Stimulated activated CD8-positive, alpha-beta memory T cell treated with anti-CD3 and anti-CD28 coated beads, Interleukin-7, amount 100 ng/mL, for 1 hour (primary cell): ENCODE measurements at places on chromosomes 5 and 9.

DNA sequence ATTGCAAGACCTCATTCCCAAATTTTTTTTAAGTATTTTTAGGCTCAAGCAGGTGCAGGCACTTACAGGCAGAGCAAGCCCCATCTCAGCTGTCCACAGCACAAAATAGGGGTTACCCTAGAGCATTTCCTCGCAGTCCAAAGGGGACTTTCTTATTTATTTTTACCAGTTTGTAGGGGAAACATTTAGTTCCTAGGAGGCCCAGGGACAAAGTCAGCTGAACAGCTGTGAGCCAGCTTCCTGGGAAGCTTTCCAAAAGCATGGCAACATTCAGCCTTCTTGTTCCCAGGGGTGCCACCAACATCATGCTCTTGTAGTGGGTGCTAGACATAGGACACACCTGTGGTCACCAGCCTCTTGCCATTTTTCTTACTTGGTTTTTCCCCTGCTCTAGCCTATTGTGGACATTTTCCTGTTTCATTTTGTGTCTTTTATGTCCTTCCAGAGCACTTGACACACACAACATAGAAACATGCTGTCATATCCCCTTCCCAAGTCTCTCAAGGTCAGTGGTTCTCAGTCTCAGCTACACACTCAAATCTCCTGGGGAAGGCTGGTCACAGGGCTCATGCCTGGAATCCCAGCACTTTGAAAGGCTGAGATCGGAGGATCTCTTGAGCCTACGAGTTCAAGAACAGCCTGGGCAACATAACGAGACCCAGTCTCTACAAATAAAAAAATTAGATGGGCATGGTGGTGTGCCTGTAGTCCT lies 38.2 kb downstream of the HAVCR1 start:
- DNase-seq, result no peak

DNA sequence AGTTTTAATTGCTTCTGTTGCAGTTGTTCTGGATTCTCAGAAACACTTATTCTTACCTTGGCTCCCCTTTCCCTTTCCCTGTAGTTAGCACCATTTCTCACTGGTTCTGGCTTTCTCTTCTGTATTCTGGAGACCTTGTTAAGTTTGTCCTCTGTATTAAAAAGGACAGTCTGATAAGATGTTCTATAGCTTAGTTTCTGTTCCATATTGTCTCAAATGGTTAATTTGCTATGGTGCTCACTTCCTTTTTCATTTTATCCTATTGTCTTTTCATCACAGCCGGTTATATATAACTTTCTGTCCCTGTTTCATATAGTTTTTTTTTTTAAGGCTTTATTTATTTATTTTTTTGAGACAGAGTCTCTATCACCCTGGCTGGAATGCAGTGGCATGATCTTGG lies 41.4 kb upstream of the KIAA1958 start:
- DNase-seq, result no peak

- peak; percentile 79 for DNase-seq
These were observed at the start of gene UIMC1 for GRCh38 chr5:177006265-177006972. TSS of gene UIMC1 (minus strand) at chr5:177006779. CDS start at chr5:176982615, 24,164 bp downstream.

DNA sequence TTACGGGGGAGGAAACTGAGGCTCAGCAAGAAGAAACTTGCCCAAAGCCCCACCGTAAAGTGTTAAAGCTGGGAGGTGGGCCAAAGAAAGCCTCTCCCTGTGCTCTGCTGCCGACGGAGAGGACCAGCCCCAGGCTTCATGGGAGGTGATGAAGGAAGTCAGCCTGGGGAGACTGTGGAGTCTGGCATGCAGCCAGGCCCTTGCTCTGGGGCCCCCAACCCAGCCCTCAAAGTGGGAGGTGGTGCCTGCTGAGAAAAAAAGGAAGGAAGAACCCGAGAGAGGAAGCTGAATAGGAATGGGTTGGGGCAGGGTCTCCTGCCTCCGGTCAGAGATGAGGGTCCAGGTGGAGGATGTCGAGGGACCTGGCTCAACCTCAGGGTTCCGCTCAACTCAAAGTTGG lies 3.8 kb downstream of the RNF44 start:
- DNase-seq, result no peak

DNA sequence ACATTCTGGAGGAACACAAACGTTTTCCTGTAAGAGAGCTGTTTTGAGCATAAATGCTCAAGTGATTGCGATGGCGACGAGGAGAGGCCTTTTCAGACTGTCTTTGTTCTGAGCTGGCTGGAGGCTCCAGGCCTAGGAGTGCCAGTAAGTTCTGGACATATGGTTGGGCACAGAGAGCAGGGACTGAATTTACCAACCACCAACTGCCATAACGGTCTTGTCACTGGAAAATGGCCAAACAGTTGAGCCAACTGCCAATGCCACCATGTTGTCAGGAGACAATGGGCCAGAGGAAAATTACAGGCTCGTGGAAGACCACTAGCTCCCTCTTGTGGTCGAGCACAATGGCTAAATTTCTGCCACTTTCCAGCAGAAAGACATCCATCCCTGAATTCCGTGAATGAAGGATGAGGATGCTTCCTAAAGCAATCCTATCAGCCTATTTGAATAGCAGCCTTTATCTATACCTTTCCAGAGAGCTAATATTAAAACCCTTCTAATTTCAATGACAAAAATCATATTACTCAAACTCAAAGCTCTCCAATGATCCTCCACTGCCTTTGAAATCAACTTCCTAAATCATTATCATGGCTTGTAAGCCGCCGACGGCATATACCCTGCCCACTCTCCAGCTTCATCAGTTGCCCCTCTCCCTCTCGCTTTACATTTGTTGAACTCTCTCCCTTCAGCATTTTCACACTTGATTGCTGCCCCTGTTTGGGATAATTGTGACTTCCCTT lies 66.9 kb upstream of the GLIS3 start:
- no peak for DNase-seq

DNA sequence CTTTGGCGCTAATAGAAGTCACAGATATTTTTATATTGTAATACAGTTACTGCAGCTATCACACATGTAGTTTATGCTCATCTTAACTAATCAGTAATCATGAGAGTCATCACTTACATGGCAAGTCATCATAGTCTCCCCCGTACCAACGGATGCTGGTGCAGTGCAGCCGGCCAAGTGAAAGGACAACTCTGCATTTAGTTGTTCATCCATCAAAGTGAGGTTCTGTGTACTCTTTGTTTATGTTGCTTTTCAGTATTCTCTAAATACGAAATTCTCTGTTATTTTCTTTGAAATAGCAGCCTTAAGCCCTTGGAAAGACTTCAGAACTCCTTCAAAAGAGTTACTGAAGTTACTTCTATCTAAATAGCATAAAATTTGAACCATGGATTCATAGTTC lies 216.7 kb downstream of the CCDC171 start:
- DNase-seq, result no peak

- no peak for DNase-seq
These were observed 45.1 kb upstream of the PUM3 start for GRCh38 chr9:2889023-2889422.

GRCh38 chr9:1231998-1232919 lies 182.1 kb downstream of the DMRT2 start:
- no peak for DNase-seq

DNA sequence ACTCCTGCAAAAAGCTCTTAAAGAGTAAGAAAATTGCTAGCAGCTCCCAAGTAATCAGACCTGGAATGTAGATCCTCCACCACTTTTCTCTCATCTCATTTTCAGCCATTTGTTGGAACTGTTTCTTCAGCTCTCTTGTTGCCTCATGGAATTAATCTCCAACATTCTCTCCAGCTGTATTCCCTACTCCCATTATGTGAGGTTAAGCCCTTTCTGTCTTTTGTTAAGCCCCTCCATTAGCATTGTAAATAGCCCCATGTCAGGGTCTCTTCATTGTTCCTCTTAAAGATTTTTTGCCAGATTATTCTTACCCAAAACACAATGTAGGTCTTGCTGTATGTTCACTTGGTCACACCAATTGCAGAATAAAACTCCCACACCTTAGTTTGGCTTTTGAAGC lies 119.8 kb downstream of the PLPPR1 start:
- DNase-seq, result no peak

DNA sequence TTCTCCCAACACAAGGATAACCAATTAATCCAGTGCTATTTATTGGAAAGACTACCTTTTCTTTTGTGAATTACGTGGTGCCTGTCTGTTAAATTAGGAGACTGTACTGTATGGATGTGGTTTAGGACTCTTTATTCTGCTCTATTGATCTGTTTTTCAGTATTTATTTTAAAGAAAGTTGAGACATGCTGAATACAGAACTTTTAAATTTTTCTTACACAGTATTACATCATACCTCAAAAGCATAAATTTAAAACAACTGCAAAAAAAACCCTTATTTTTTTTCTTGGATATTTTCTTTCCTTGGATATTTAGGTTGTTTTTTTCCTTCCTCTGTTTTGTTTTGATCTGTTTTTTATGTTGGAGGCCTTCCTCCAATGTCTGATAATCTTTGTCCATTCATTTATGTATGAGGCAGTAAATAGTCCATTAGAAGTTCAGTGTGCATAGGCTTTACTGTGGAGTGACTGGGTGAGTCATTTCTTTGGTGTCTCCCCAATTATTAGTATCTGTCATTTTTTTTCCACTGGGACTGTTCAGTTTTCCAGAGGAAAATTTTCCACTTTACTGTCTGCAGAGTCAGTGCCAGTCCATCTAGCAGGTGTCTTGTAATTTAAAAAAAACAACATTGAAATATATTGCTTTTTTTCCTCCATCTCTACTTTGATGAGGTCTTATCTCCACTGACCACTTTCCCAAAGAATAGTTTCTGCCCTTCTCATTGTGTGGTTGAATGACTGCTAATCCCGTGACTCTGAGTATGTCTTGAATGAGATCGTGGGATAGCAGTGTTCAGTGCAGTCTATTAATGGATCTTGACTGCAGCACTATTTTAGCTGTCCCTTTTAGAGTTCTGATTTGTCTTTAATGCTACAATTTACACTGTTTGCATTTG lies 15.2 kb downstream of the CYSTM1 start:
- no peak for DNase-seq
